Trophoblast cell (in vitro differentiated cells and primary cell): ENCODE measurements at places on chromosomes 5 and 9.

- DNase-seq = no peak
These were observed 397.8 kb downstream of the GADD45G start for GRCh38 chr9:90002397-90003271.

DNA sequence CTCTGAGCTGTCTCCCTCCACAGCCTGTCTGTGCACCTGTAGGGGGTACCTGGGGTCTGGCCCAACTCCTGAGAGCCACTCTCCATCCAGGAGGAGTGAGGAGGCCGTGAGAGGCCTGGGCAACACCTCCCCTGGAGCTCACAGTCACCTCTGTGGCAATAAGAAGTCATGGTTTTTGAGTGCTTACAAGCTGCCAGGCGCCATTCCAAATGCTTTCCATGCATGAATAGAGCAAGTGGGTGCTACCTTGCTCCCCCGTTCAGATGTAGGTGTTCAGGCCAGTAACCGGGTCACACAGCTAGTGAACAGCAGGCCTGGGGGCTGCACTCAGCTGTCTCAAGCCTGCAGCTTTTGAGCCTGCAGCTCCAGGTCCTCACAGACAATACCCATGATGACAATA lies 30.6 kb downstream of the CORO2A start:
- DNase-seq = no peak

DNA sequence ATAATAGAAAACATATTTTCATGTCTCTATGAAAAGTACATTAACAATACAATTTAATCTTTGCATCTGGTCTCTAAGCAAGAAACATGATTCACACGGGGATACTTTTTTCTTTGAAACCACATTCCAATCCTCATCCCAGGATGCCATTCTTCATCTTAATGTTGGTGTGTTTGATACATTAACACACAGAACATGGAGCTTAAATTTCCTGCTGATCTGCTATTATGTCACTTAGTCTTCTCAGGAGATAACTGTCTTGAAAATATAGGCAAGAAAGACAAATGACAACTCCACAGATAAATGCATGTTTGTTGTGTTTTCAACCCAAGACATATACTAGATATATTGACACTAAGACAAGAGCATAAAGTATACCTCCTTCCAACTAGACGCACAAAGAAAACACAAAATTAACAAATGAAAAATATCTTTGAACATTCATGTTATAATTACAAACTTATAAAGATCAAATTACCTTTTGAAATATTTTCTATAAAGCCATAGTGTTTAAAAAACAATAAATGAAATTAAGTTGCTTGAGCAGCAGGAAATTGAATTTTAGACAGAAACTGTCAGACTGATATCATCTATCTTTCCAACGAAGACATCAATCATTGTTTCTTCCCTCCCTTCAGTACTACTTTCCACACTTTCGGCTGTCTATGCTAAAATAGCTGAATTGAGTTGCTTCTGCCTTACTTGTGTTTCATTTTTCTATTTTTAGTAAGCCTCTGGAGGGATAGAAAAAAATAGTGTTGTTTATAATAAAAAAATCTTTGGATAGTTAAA lies 1676.7 kb upstream of the CDH9 start:
- DNase-seq = no peak

DNA sequence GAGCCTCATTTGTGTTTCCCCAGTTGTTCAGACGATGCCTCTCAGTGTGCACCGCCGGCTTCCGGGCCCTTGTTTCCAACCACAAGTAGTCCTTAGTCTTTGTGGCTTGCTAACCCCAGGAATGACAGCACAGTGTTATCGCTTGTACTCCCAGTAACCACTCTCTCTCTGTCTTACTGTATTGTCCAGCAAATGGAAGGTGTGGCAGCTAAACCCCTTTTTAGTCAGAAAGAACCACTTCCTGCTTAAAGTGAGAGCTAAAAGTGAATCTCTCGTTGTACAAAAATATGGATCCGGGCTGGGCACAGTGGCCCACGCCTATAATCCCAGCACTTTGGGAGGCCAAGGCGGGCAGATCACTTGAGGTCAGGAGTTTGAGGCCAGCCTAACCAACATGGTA lies 61.3 kb downstream of the ENC1 start:
- no peak for DNase-seq

DNA sequence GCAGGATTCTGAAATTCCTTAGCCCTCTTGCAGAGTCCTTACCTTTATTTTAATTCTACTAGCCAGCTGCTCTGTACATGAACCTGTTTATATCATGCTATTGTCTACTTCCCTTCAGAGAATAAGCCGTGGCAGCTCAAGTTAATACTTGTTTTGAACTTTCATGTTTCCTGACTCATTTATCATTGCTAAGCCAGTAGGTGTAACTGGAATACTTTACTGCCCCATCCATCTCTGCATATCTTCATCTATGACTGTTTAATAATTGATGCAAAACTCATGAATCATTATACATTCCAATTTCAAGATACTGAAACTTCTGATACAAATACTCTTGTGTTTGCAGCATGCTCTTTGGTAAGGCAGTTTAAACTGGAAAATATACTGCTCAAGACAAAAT lies 174.7 kb downstream of the PPP2R2B start:
- DNase-seq = no peak

GRCh38 chr5:159027504-159027903 lies 72.2 kb downstream of the EBF1 start:
- DNase-seq = no peak

DNA sequence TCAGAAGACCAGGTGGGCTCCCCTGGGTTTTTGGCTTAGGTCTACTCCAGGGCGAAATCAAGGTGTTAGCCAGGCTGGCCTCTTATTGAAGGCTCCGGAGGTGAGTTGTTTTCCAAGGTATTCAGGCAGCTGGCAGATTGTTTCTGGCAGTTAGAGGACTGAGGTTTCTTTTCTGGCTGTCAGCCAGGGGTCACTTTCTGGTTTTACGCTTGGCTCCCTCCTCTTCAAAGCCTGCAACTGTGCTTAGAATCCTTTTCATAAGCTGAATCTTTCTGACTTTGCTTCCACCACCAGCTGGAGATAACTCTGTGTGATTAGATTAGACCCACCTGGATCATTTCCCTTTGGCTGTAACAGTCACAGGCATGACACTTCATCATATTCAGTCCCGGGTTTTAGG lies 24.6 kb downstream of the RFK start:
- DNase-seq = no peak

DNA sequence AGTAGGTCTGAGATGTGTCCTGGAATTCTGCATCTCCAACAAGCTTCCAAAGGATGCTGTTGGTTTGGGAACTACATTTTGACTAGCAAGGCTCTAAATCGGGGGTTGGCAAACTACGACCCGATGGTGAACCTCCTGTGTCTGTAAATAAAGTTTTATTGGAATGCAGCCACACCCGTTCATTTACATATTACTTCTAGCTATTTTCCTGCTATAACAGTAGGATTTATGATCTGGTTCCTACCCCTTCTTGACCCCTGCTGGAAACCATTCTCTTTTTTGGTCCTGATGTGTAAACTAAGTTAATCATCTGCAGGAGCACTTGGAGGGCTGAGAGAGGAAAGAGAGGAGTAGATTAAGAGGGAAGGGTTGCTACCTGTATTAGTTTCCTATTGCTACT lies 454.5 kb downstream of the RASEF start:
- no peak for DNase-seq
